ENCODE measurements at places on chromosomes 1 and 21. TPM values are rescaled to one million over a fixed set of nuclear protein-coding genes. Genes with fewer than 3 reads are reported as not detected.

- no peak for DNase-seq
Measured at GRCh38 chr1:19812875-19813642, 2.0 kb downstream of the RNF186 start.

GRCh38 chr1:116581323-116581885 lies 10.6 kb upstream of the CD58 start:
- no peak for DNase-seq

- DNase-seq: no peak
Measured at GRCh38 chr1:7808253-7808844, 24.3 kb downstream of the PER3 start.

DNA sequence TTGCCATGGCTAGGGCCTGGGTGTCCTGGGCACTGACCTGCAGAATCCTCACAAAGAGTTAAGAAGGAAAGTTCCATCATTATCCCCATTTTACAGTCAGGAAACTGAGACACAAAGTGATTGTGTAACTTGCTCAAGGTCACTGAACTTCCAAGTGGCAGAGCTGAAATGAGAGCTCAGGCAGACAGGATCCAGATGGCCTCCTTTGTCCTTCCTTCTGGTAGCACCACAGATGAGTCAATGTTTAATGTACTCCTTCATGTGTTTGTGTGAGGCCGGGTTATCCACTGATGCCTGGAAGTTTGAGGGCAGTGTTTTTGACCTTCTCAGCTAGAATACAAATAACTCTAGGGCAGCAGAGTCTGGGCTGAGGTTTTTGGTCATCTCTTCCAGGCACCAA lies 207.0 kb downstream of the TNR start:
- no peak for DNase-seq

DNA sequence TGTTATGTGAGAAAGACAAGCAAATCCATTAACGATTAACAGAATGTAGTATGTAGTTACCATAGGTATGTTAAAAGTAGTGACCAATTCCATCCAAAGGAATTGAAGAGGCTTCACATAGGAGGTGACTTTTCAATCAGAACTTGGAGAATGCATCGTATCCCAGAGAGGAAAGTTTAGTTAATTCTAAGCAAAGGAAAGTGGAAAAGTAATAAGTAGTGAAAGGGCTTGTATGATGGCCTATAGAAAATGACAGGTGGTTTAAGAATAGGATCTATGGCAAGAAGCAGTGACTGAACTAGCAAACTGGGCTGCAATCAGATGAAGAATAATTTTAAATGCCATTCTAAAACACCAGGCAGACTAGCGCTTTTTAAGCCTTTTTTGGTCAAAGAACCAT lies 16.6 kb downstream of the SCMH1 start:
- DNase-seq: no peak

GRCh38 chr1:41110736-41111135 lies 89.2 kb upstream of the SLFNL1 start:
- no peak for DNase-seq

- DNase-seq: no peak
Measured at GRCh38 chr1:92730476-92730875, 54.4 kb downstream of the EVI5 start.

GRCh38 chr1:83750201-83750600 lies 248.7 kb downstream of the TTLL7 start:
- no peak for DNase-seq

GRCh38 chr1:172496678-172497077 lies 36.3 kb upstream of the SUCO start:
- DNase-seq: no peak

GRCh38 chr1:88371436-88372023 lies 312.5 kb upstream of the PKN2 start:
- DNase-seq: no peak

GRCh38 chr1:184513421-184513820 lies 126.6 kb downstream of the C1orf21 start:
- DNase-seq: no peak

- DNase-seq: no peak
Measured at GRCh38 chr1:197915260-197915861, 1.8 kb upstream of the LHX9 start.

DNA sequence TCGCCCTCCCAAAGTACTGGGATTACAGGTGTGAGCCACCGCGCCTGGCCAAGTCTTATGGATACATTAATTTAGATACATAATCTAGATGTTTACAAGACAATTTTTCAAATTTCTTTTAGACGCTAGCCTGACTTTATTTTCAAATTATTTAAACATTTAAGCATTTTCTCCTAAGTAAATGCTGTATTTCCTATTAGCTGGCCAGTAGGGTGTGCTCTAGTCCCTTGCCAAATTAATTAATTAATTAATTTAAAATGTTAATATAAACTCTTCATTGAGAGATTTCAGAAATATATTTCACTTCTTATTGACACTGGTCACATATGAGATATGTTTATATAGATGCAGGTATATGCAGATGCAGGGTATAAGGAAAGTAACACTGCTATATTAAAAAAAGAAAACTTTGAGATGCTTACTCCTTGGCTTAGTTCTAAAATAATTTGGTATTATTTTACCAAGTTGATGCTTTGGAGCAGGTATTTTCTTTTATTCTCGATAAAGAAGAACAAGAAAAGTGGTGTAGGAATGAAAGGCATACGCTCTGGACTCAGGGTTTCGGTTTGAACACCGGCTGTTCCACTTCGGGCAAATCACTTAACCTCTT lies 5.2 kb upstream of the ERRFI1 start:
- no peak for DNase-seq

DNA sequence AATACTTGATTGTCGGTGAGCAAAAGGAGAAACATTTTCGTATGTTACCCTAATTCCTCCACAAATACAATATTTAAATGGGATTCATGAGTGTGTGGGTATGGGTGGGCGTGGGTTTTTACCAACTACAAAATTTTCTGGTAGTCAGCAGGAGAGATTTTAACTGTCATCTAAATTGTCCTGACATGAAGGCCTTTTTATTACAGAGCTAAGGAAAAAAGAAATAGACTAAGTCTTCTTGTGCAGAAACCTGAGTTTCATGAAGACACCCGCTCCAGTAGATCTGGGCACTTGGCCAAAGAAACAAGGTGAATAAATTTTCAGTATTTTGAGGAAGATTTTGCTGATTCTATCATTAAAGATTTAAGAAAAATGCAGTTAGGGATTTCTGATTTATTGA lies 752 bp downstream of the RGS18 start:
- DNase-seq: no peak

- DNase-seq: no peak
Measured at GRCh38 chr1:224681816-224682215, 65.7 kb downstream of the CNIH3 start.

DNA sequence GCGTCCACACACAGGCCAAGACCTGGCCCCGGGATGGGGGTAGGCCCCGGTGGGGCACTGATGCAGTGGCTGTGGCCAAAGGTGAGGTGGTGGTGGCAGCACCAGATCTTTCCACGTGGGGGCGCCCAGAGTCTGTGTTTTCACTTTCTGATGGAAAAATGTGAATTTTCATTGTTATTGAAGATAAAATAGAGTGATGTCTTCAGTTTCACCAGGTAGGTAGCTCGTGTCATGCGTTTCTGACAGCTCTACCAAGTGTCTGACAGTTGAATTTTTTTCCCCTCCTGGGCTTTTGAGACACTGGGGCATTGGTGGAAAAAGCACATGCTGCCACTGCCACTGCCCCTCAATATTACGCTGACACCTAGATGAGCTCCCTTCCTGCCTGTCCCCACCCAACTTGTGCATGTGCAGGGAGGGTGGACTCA lies 40.0 kb upstream of the MAGOH start:
- peak; percentile 34 for DNase-seq

GRCh38 chr1:157704878-157705277 lies 4.3 kb upstream of the FCRL3 start:
- no peak for DNase-seq

GRCh38 chr1:15068152-15068551 lies 85.4 kb upstream of the TMEM51 start:
- no peak for DNase-seq

GRCh38 chr1:205440476-205441317 lies 15.1 kb downstream of the BLACAT1 start:
- DNase-seq: no peak

- DNase-seq: no peak
Measured at GRCh38 chr1:104765085-104765484, 1015.4 kb downstream of the AMY1C start.

GRCh38 chr1:22588899-22589422 lies 25.7 kb downstream of the EPHA8 start:
- DNase-seq: no peak

DNA sequence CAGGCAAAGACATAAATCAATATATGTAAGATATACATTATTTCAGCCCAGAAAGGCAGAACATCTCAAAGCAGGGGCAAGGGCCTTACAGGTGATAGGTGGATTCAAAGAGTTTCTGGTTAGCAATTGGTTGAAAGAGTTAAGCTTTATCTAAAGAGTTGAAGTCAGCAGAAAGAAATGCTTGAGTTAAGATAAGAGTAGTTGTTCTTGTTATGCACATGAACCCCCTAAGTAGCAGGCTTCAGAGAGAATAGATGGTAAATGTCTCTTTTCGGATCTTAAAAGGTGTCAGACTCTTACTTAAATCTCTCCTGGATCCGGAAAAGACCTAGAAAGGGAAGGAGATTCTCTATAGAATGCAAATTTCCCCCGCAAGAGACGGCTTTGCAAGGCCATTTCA lies 8.3 kb upstream of the ZBTB40 start:
- no peak for DNase-seq

- no peak for DNase-seq
Measured at GRCh38 chr1:15950763-15951295, 25.1 kb downstream of the ZBTB17 start.

Gene FMOD
- total RNA-seq: 6.1 TPM

Gene NPPB
- total RNA-seq: 15.1 TPM

Gene KCNE1
- total RNA-seq: 10.9 TPM

Gene DNAI4
- 16.1 TPM for total RNA-seq

Gene OLIG2
- total RNA-seq: not detected

Gene KDF1
- 0.45 TPM for total RNA-seq

Gene ZMYND12
- total RNA-seq: 2.4 TPM

Gene LCE6A
- total RNA-seq: not detected

Gene HSD11B1
- total RNA-seq: 3.9 TPM

Gene GSTM1
- total RNA-seq: 44.0 TPM

Gene CRABP2
- total RNA-seq: 1.3 TPM

Gene CELA2A
- not detected for total RNA-seq

Gene LCE1B
- not detected for total RNA-seq
